Activated T-helper 1 cell treated with anti-CD3 and anti-CD28 coated beads, Interleukin-2, amount 50 U/mL, for 16 hours (primary cell): ENCODE measurements at places on chromosomes 7 and 10.

GRCh38 chr10:108014145-108014901 is 849.8 kb upstream of the SORCS1 start:
- DNase-seq, result no peak

GRCh38 chr10:28503114-28503513 is 29.8 kb upstream of the WAC start:
- no peak for DNase-seq

GRCh38 chr7:132544025-132544424 is 32.2 kb downstream of the PLXNA4 start:
- no peak for DNase-seq

GRCh38 chr10:61951144-61951483 is 49.6 kb downstream of the ARID5B start:
- no peak for DNase-seq

- no peak for DNase-seq
Measured at GRCh38 chr10:15112657-15113056, 15.5 kb downstream of the RPP38 start.

DNA sequence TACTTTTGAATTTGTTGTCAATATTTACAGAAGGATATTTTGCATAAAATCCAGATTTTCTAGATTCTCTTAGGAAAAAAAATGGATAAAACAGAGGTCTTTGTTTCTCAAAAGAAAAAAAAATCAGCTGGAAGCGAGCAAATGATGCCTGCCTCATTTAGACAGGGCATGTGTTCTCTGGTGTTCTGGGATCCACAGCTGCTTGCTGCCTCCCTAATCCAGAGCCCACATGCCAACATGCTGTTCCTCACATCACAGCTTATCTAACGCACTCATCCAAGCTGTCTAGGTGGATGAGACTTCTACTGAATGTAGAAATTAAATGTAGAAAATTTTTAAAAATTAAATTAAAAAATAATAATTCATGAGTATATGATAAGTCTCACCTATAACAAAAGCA is 630.1 kb downstream of the SORCS1 start:
- no peak for DNase-seq

GRCh38 chr10:12774204-12774894 is 227.2 kb downstream of the CCDC3 start:
- no peak for DNase-seq

GRCh38 chr7:148622887-148623585 is 32.5 kb downstream of the C7orf33 start:
- no peak for DNase-seq
